H4 (cell line): ENCODE measurements at places on chromosomes 12 and 14.

- no peak for DNase-seq
Measured at GRCh38 chr12:79326222-79326621, 364.5 kb downstream of the PAWR start.

- DNase-seq: no peak
Measured at GRCh38 chr12:100105661-100106060, 37.0 kb downstream of the BLTP3B start.

GRCh38 chr14:70640938-70641547 lies 673 bp upstream of the TTC9 start:
- DNase-seq: peak; percentile 46

DNA sequence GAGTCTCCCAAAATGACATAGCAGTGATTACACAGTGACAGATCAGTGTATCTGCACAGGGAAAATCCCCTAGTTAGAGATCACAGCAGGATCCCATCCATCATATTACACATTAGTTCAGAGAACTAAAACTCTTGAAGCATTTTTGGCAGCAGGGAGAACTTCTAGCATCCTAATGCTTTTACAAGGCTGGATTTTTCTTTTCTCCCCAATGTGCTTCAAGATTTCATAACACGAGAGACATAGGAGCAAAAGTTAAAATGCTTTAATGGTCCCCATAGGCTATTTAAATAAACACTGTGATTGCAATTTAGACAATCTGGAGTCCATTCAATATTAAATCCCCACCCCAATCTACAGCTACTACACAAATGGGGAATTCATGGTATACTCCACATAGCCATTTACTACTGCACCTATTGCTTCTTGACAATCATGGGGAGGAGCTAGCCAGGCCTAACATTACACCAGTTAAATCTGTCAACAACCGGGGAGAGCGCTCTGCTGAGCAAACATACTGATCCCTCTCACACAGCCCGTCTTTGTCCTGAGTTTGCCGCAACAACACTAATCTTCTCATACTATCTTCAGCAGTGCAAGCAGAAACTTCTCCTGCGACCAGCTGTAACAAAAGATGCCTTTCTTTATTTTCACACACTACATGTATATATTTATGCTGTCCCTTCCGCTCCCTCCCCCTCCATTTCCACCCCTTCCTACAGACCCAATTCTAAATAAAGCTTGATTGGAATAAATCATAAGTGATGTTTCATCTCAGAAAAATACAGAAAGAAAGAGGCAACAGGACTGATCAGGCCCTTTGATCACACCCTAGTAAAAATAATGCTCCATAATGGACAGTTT lies 120.3 kb upstream of the SOX5 start:
- DNase-seq: no peak

- DNase-seq: no peak
Measured at GRCh38 chr14:31057701-31058364, 31.7 kb upstream of the STRN3 start.

DNA sequence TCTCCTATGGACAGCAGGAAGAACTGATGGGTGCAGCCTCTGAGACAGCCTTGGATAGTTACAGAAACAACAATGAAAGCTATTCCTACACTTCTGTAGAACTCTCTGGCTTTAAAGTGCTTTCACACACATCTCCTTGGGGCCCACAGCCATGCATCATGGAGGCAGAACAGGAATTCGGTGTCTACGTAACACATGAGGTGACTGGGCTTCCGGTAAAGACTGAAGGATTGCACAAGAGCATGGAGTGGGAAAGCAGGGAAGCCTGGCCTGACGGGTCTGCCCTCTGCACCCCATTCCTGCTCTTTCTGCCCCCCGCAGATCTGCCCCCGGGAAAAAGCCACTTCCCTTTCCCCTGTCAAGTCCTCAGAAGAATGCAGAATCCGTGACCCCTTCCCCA lies 82.6 kb downstream of the VWF start:
- no peak for DNase-seq

DNA sequence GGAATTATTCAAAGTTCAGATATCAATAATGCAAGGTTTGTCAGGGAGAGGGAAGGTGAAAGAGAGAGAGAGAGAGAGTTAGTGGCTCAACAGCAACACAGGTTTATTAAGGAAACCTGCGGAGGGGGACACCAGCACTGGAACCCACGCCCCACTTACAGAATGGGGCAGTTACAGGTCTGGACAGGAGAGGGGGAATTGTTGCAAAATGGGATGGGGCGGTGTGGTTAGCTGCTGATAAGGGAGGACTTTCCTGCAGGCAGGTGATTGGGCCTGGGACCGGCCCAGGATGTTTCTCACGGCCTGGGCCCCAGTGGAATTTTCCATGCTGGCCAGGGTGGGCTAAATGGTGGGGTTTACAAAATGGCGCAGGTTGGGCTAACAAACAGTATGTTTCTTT lies 278.2 kb upstream of the SLC16A7 start:
- no peak for DNase-seq

DNA sequence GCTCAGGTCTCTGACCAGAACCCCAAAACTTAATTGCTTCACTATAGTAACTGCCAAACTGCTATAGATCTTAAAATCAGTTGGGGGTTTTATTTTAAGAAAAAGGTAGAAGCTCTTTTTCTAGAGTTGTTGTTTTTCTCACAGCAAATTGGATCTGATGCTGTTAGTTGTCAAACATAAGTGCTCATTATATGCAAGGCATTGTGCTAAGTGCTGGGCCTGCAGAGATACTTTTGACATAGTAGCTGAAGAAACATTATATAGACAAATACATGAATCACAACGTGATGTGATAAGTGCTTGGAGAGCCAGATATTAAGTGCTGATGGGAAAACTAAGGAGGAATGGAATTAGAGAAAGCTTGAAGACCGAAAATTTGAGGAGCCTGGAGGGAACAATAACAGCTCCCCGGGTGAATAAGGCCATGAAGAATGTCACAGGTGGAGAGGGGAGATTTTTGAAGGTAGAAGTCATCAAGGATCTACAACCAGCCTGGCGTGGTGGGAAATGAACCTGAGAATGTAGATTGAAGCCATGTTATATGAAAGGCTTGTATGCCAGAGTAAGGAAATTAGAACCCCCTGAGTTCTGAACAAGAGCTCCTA lies 126.5 kb downstream of the DYRK2 start:
- DNase-seq: no peak

- no peak for DNase-seq
Measured at GRCh38 chr12:8701046-8701660, 3.4 kb downstream of the RIMKLB start.

DNA sequence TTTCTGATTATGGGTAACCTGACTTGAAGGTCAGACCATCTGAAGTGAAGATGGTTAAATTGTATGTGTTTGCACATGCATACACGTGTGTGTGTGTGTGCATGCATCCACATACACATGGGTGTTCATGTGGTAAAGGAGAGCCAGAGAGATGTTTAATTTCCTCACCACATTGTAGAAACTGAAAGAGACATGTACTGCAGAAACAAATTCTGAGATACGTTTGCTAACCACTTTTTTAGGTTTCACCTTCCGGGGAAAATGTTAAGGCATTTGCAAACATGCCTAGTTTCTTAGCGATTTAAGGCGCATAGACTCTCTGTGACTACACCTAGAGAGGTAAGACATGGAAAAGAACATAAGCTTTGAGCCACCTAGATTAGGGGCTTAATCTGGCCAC lies 362.9 kb downstream of the RAD51B start:
- DNase-seq: no peak

DNA sequence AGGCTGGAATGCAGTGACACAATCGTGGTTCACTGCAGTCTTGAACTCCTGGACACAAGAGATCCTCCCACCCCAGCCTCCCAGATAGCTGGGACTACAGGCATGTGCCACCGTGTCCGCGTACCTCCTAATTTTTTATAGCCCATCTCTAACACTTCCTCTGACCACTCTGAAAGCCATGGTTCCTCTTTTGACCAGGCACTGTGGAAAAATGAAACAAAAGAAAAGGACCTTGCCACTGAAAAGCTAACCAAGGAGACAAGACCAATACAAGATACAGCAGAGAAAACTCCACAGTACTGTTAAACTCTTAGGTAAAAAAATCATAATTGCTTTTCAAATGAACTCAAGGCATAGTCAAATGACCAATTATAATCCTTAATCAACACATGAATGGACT lies 233.3 kb downstream of the NEDD1 start:
- no peak for DNase-seq

- DNase-seq: no peak
Measured at GRCh38 chr12:111256629-111257434, 112.1 kb downstream of the PHETA1 start.

DNA sequence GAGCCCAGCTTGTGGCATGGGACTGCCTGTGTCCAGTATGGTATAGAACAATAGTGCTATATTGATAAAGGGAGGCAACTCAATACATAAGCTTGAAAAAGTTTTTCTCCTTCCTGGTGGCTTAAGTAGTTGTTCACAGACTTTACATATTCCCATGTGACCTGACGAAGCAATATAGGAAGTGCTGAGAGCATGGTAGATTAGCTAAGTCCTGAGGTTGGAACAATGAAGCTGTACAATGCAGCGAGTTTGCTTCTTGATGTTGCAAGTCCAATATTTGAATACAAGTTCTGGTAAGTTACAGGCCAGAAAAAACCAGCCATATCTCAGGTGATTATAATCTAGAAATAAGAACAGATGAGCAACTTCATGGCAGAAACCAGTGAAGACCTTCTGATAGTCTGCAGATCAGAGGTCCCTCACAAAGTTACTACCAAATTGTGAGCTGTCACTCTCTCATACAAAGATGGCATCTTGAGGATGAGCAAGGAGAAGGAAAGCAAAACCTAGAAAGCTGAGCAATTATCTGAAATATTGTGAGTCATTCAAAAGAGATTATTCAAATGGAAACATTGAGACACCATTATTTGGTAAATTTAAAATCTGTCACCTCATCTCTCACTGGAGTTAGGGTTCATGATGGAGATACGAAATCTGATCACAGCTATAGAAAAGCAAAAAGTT lies 72.9 kb upstream of the BTG1 start:
- DNase-seq: no peak

DNA sequence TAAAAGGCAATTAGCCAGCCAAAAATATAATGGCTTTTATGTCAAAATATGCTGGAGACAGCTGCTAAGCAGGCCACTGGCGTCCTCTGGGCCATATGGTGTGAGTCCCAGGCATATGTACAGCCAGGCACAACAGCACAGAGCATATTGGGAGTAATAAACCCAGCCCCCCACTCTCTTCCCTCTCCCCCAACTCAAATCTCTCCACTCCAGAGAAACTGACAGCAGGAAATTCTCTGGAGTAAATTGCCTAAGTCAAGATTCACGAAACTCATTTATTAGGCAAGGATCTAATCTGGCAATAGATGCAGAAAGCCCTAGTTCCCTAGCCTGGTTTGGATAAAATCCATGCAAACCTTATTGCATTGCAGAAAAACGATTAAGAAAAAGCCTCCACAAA lies 147.9 kb upstream of the SEL1L start:
- no peak for DNase-seq

- DNase-seq: no peak
Measured at GRCh38 chr14:84128050-84128449, 1401.9 kb upstream of the FLRT2 start.

DNA sequence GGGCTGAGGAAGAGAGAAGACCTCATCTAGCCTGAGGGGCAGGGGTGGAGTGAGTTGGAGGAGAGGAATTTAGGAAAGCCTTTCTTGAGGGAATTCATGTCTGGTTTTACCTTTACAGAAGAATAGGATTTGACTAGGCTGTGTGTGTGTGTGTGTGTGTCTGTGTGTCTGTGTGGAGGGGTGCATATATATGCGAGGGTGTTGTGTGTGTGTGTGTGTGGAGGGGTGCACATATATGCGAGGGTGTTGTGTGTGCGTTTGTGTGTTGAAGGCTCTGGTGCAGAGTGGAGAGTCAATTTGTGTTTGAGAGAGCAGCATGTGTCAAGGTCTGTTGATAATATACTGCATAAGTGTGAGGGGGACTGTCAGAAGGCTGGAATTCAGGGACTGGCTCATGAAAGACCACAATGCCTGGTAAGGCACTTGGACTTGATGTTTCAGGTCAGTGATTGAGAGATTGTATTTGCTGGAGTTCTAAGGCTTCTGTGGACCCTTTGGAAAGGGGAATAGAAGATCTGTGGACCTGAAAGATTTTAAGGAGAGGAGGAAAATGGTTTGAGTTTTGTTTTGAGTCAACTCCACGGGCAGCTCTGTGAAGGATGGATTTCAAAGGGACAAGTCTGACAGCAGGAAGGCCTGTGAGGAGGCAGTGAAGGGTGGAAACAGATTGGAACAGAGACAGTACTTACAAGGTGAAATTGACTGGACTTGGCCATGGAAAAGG lies 34.6 kb downstream of the TBC1D30 start:
- DNase-seq: no peak

DNA sequence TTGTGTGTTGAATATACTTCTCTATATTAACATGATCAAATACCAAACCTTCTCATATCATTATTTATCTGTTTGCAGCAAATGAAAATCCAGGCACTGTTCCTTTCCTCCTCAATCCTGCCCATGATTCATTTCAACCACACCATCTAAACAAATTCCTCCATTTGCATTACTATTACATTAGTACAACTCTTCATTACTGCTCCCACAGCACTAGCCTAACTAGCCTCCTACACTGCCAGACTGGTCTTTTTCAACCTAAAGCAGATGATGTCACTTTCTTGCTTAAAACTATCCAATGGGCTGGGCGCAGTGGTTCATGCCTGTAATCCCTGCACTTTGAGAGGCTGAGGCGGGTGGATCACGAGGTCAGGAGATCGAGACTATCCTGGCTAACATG lies 117.3 kb upstream of the MYF6 start:
- DNase-seq: no peak

DNA sequence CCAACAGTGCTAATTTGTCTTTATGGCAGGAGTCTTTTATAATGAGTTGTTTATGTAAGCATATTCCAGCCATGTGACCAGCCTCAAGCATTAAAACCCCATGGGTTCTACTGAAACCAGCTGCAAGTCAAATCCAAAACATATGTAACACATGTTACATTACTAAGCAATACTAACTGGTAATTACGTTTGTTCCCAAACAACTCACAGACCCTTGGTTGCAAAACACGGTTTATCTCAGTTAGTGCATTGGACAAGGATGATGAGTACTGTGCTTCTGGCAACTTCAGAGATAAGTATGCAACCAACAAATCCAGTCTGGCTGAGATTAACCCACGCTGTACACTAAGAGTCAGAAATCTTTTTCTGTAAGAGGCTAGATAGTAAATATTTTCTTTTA lies 110.1 kb upstream of the FAR2 start:
- peak; percentile 6 for DNase-seq

DNA sequence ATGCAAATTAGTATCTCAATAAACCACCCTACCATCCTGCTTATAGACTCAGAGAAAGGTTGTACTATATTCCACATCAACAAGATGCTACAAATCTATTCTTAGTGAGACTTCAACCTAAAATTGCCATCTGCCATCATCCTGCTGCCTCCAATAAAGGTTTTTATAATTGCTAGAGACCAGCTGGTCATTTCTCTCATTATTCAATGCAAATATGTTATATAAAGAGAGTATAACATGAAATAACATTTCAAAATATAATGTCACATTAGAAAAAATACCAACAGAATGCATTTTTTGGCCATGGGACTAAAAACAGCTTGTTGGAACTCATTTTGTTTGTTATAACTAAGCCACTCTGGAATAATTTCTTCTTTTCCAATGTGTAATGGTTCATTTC lies 247.3 kb downstream of the LRIG3 start:
- no peak for DNase-seq
